H54 (cell line): ENCODE measurements at places on chromosomes 7 and 10.

GRCh38 chr7:126658684-126659083 is 594.1 kb downstream of the GRM8 start:
- no peak for DNase-seq

- DNase-seq = no peak
These were observed 80.4 kb upstream of the NRP1 start for GRCh38 chr10:33414841-33415240.

- DNase-seq = no peak
These were observed 35.9 kb downstream of the CCM2 start for GRCh38 chr7:45035893-45036292.

GRCh38 chr7:159094023-159094740 is 50.5 kb downstream of the VIPR2 start:
- no peak for DNase-seq

- peak; percentile 84 for DNase-seq
These were observed 302.4 kb upstream of the NFE2L3 start for GRCh38 chr7:25849500-25850184.

DNA sequence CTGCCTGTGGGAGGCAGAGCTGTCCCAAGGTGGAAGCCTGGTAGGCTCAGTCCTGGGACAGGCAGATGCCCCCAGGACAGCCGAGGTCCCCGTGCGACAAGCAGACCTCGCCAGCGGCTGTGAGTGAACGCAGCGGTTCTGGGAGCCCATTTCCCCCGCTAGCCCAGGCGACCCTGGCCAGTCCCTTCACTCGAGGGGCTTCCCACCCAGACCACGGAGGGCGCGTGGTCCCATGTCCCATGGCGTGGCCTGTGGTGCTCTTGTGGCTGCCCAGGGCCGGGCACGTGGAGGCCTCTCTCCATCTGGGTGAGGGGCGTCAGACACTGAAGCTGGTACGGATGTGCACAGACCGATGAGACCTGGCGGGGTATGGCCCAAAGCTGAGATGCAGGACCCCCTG is 67.9 kb downstream of the ELFN1 start:
- no peak for DNase-seq

DNA sequence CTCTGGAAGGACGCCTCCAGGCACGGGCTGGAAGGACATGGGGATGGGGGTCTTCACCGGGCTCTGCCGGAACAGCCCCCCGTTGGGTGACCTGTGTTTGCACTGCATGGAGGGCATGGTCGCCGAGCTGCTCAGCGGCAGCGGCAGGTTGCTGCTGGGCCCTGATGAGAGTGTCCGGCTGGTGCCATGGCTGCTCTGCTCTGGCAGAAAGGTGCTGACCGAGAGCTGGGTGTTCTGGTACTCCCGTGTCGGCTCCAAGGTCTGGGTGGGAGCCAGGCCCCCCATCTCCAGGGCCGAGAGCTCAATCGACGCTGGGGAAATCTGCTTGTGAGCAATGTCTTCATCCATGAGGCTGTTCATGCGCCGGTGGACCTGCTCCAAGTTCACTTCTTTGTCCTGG is 764.3 kb downstream of the GRID1 start:
- no peak for DNase-seq

GRCh38 chr10:11080564-11080984 is 62.9 kb downstream of the CELF2 start:
- no peak for DNase-seq
